ENCODE measurements at places on chromosomes 4 and X.
A peak's percentile ranks its signal among the peaks of the same experiment; 100 is the strongest.

- no peak overlapping the region for H3K4me3 ChIP-seq
- DNase-seq: no peak
Measured at GRCh38 chr4:149838036-149838435, 22.4 kb upstream of the IQCM start.

- no peak for DNase-seq
- H3K27me3 ChIP-seq: no peaks in the 10 kb centered on the region
- no peaks in the 10 kb centered on the region for H3K36me3 ChIP-seq
- peak overlapping the region; percentile 56 for H3K27ac ChIP-seq
- H3K4me1 ChIP-seq: no peaks in the 10 kb centered on the region
Measured at GRCh38 chr4:169663831-169664230, 43.5 kb downstream of the CLCN3 start.

DNA sequence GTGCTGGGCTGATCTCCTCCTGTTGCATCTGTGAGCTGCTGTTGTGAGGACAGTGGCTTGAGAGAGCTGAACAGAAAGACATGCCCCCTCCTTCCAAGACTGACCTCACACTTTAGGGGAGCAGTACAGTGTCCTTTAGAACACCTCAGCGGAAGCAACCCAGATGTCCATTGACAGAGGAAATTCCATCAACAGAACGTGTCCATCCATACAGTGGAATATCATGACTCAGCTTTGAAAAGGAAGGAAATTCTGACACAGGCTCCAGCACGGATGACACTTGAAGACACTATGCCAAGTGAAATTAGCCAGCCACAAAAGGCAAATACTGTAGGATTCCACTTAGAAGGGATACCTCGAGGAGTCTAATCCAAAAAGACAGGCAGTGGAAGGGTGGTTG, 103.5 kb downstream of the GPR143 start:
- DNase-seq: no peak
- no peaks in the 10 kb centered on the region for H3K36me3 ChIP-seq
- no peaks in the 10 kb centered on the region for H3K4me1 ChIP-seq
- no peaks in the 10 kb centered on the region for H3K27me3 ChIP-seq
- H3K27ac ChIP-seq: no peak overlapping the region

GRCh38 chr4:3836756-3837601, 70.8 kb downstream of the ADRA2C start:
- no peak overlapping the region for H3K4me3 ChIP-seq
- H3K27ac ChIP-seq: no peak overlapping the region
- DNase-seq: no peak
- H3K36me3 ChIP-seq: no peaks in the 10 kb centered on the region
- no peaks in the 10 kb centered on the region for H3K4me1 ChIP-seq
- peaks cover 30% of the 10 kb centered on the region for H3K27me3 ChIP-seq

- H3K4me1 ChIP-seq: no peaks in the 10 kb centered on the region
- H3K27me3 ChIP-seq: no peaks in the 10 kb centered on the region
- no peak overlapping the region for H3K4me3 ChIP-seq
- no peak for DNase-seq
- H3K27ac ChIP-seq: no peak overlapping the region
Measured at GRCh38 chrX:39260965-39261364, 459.7 kb downstream of the MID1IP1 start.

- no peaks in the 10 kb centered on the region for H3K27me3 ChIP-seq
- DNase-seq: no peak
- no peak overlapping the region for H3K27ac ChIP-seq
- H3K36me3 ChIP-seq: no peaks in the 10 kb centered on the region
- no peaks in the 10 kb centered on the region for H3K4me1 ChIP-seq
Measured at GRCh38 chr4:64353904-64354303, 55.3 kb downstream of the TECRL start.

GRCh38 chr4:177367336-177367735, 57.7 kb downstream of the NEIL3 start:
- H3K4me1 ChIP-seq: no peaks in the 10 kb centered on the region
- no peaks in the 10 kb centered on the region for H3K36me3 ChIP-seq
- H3K27ac ChIP-seq: no peak overlapping the region
- H3K4me3 ChIP-seq: no peak overlapping the region
- DNase-seq: no peak

- no peaks in the 10 kb centered on the region for H3K36me3 ChIP-seq
- H3K4me1 ChIP-seq: no peaks in the 10 kb centered on the region
- H3K27ac ChIP-seq: no peak overlapping the region
- no peak for DNase-seq
- no peak overlapping the region for H3K4me3 ChIP-seq
- H3K27me3 ChIP-seq: no peaks in the 10 kb centered on the region
Measured at GRCh38 chr4:110183058-110183457, 15.4 kb downstream of the ELOVL6 start.
